ENCODE measurements at places on chromosomes 7 and 10.

- DNase-seq = no peak
Measured at GRCh38 chr10:24313283-24313682, 104.3 kb downstream of the KIAA1217 start.

GRCh38 chr10:130041451-130042371 is 68.9 kb downstream of the C10orf143 start:
- DNase-seq = no peak

DNA sequence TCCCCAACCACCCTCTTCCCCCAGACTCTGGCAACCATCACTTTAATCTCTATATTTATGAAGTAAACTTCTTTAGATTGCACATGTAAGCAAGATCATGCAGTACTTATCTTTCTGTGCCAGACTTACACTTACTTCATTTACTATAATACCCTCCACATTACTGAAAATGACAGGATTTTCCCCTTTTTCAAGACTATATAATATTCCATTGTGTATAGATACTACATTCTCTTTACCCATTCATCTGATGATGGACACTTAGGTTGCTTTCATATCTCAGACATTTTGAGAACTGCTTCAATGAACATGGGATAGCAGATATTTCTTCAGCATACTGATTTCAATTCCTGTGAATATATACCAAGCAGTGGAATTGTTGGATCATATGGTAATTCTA is 4.4 kb downstream of the DOCK4 start:
- no peak for DNase-seq

DNA sequence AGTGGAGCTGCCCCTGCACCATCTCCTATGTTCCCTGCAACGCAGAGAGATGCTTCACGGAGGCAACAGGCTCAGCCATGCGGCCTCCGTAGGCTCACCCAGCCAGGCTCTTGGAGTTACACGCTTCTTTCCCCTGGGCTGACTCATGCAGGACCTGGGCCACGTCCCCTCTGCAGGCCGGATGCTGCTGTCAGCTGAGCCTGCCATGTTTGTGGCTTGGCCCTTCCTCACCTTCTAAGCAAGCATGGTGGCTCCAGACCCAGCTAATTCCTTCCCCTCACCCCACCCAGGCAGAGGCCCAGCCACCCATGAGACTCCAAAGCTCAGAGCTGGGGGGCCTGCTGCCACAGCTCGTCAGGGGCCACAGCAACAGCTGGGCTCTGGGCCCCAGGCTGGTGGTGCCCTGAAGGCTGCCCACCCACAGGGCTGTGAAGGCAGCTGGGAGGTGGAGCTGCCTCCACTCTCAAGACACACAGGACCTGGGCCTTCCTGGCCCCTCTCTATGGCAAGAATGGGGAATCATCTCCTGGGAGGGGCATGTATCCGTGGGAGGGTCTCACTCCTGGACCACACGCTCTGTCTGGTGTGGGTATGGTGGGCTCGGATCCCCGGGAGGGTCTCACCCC is 219.6 kb downstream of the ELFN1 start:
- DNase-seq = no peak

DNA sequence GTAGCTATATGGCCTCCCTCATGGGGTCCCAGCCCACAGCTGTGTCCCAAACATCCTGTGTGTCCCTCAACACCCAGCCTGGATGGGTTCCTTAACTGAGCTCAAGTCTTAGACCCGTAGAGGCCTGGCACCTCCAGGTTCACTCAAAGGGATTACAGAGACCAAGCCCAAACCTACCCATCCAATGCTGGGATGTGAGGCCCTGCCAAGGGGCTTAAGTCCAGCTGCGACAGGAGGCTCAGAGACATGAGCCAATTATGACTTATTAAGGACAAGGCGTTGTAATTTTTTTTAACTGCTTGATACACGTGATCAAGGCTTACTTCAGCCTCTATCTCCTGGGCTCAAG is 105.6 kb upstream of the RET start:
- no peak for DNase-seq

DNA sequence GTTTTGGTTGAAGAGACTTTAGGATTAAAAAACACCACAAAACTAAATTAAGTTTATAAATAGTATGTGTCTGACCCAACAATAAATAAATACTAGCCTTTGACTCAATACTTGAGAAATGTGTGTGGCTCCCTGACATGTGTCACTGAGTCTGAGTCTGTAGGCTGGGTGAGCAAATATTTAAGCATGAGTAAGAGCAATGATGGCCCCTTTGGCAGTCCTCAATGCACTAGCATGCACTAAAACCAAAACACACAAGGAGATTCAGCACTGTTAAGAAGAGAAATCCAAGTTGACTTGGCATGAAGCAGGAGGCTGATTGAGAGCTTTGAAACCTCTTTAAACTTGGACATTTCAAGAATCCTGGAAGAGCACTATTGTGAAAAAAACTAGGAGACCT is 37.1 kb downstream of the CCDC71L start:
- no peak for DNase-seq

DNA sequence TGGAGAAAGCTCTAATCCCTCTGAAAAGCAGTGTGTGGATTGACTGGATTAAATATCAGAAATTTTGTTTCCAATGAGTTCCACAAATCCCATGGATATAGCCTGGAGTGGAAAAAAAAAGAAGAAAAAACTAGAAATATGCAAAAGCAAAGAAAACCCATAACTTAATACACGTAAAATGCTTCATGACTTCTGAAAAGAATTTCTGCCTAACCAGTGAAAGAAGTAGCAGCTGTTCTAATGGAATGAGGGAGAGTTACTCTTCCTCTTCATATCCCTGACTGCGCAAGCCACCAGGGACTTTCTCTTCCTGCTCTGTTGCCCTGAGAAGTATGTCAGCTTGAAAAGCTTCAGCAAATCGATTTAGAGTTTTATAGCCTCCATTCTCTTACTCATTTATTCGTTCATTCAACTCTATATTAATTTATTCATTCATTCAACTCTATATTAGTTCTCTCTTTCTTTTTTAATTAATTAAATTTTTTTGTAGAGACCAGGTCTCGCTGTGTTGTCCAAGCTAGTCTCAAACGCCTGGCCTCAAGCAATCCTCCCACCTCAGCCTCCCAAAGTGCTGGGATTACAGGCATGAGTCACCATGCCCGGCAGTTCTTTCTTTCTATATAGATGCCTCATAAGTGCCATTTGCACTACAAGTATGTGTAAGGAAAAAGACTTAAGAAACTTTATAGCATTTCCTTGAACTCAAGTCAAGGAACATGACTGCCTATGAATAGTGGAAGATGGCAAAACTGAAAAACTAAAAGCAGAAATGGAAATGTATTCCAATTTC is 447.3 kb upstream of the NRP1 start:
- DNase-seq = no peak

- DNase-seq = no peak
Measured at GRCh38 chr7:116242178-116242577, 31.8 kb downstream of the TES start.

DNA sequence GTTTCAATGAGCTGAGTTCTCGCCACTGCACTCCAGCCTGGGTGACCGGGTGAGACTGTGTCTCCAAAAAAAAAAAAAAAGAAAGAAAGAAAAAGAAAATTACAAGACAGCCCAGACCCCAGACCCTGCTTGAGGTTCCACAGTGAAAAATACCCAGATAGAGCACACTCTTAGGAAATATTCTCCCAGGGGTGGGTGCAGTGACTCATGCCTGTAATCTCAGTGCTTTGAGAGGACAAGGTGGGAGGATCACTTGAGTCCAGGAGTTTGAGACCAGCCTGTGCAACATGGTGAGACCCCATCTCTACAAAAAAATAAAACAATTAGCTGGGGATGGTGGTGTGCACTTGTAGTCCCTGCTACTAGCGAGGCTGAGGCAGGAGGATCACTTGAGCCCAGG is 41.1 kb upstream of the GTF2IRD1 start:
- no peak for DNase-seq

- no peak for DNase-seq
Measured at GRCh38 chr7:21448974-21449373, 21.1 kb downstream of the SP4 start.

DNA sequence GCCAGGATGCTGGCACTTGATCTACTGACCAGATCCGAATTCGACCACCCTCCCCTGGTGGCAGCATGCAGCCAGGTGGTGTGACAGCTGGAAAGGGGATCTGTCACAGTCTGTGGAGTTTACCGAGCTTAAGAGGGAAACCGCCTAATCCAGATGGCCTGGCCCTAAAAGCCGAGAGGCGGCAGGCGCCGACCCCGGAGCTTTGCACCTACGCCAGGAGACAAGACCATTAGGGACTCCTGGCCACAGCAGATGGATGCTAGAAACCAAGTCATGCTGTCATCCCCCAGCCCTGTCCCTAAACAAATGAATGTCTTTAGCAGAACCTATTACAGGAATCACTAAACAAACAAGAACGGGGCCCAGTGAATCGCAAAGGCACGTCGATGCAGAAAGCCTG is 27.7 kb downstream of the RCC1L start:
- DNase-seq = no peak

- peak; percentile 68 for DNase-seq
Measured at GRCh38 chr10:100827819-100828737, 82.7 kb downstream of the PAX2 start.

GRCh38 chr10:387909-388660 is 252.8 kb downstream of the ZMYND11 start:
- no peak for DNase-seq

DNA sequence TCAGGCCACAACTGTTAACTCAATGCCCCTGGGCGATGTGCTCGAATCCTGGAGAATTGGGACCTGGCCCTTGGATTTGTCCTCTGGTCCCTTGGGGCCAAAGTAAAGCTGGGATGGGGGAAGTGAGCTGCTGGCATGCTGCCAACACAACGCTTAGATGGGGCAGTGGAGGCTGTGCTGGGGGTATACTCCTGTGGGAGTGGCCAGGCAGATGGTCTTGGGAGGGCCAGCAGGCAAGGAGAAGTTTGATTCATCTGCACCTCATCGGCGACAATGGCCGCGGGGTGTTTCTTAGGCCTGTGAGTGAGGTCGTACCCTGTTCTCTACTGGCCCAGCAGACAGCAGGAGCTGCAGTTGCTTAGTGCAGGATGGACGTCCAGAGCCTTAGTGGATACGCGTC is 139.0 kb upstream of the MTPN start:
- no peak for DNase-seq

DNA sequence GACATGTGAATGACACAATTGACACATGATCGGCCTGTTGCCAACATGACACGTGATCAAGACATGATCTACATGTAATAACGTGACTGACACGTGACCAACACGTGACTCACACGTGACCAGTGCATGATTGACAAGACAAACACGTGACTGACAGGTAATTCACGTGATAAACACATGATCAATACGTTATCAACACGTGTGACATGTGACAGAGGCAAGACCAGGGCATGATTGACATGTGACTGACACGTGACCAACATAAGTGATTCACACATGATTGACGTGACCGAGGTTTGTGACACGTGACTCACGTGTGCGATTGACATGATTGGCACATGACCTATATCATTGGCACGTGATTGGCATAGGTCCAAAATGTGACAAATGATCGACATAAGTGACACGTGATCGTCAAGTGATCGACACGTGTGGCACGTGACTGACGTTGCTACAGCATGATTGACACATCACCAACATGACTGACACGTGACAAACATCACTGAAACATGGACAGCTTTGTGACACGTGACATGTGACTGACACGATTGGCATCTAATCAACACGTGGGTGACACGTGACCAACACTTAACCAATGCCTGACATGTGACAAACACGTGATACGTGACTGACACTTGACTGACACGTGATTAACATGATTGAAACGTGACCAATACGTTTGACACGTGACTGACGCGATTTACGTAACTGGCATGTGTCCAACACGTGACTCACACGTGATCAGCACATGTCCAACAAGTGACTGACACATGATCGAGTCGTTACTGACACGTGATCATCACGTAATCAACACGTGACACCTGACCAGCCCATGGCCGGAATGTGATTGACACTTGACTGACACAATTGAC is 23.0 kb downstream of the CRPPA start:
- DNase-seq = no peak

DNA sequence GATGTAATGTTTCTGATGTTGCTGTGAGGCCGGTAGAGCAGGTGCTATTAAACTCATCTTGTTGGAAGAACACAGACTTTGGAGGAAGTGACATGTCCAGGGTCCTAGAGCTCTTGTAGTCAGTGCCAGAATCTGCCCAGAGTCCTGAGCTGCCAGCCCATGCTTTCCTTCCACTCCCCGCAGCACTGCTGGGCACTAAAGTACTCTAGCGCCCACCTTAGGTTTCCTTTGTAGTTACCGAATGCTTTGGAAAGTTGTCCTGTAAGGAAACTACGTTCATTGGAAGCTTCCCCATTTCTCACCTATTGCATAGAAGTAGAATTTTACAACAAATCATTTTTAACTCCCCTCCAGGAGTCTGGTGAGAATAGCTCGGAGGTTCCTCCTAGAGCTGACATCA is 11.0 kb downstream of the ZNF862 start:
- no peak for DNase-seq

GRCh38 chr10:12081879-12082557 is 13.3 kb downstream of the DHTKD1 start:
- DNase-seq = no peak

DNA sequence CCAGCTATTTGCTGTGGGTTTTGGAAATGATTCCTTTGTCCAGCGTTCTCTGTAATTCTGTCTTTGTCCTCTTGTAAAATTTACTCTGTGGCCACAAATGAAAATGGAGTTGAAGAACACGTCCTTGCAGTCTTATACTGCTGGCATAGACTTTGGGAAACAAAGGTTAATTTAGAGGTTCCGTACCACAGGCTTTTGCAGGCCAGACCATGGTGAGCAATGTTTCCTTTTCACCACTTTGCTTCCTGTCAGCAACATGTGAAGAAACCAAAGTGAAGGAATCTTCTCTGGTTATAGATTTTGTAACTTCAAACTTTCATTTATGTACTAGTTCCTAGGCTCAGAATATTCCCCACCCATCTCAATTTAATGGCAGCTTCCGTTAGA is 488.5 kb downstream of the MDFIC start:
- no peak for DNase-seq

DNA sequence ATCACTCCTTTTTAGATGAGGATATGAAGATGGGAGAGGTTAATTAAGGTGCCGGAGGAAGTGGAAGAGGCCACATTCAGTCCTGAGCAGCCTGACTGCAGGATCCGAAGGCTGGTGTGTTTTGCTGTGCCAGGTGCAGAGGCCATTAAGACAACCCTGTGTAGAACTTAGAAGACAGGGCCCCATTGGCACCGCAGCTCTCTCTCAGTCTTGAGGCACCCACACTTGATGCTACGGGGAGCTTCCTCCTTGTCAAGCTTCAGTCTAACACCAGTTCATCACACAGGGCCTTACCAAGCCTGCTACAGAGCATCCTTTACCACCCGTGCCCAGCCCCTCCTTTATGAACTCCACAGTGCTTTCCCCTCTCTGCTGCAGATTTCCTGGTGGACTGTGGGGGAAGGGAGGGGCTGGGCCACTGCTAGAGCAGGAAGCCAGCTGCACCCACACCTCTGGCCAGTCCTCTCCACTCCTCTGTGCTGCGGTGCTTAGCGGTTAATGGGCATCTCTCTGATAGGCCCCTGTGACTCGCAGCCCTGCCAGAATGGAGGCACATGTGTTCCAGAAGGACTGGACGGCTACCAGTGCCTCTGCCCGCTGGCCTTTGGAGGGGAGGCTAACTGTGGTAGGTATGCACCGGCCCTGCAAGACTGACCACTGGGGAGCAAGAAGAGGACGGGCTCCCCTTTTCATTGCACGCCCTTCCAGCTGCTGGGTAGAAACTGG is 45.5 kb downstream of the VWA2 start:
- no peak for DNase-seq
